Spleen (tissue), 13 donors: ENCODE measurements at places on chromosomes 3 and 15. TPM values are rescaled to one million over a fixed set of nuclear protein-coding genes. Genes with fewer than 3 reads are reported as not detected.

- no peak for DNase-seq
Observed at GRCh38 chr3:143245692-143246091, 126.1 kb downstream of the CHST2 start.

DNA sequence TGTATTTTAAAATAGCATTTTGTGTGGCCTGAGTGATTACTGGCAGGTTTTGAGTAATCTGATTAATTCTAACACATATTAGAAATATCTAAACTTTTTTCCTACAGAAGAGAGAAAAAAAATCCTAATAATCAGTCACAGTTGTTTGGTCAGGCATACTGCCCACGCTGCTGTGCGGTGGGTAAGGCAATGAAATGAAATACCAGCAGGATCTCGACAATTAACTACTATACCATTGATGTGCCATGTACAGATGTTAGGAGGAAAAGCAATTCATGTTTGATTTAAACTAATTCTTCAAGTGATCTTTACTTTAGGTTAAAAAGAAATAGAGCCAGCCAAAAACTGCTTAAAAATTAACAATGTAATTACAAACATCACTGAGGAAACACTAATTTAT lies 5.2 kb downstream of the GRAMD2A start:
- peak; percentile 14 for DNase-seq

GRCh38 chr3:123766193-123767008 lies 117.7 kb downstream of the MYLK start:
- DNase-seq = no peak

GRCh38 chr3:142973217-142974009 lies 9.9 kb upstream of the PAQR9 start:
- DNase-seq = no peak

- no peak for DNase-seq
Observed at GRCh38 chr3:10692039-10692622, 123.9 kb upstream of the SLC6A11 start.

- DNase-seq = peak; percentile 44
Observed at GRCh38 chr3:9778143-9779074, 8.7 kb upstream of the CAMK1 start.

- DNase-seq = no peak
Observed at GRCh38 chr3:167406876-167407492, 26.9 kb upstream of the ZBBX start.

DNA sequence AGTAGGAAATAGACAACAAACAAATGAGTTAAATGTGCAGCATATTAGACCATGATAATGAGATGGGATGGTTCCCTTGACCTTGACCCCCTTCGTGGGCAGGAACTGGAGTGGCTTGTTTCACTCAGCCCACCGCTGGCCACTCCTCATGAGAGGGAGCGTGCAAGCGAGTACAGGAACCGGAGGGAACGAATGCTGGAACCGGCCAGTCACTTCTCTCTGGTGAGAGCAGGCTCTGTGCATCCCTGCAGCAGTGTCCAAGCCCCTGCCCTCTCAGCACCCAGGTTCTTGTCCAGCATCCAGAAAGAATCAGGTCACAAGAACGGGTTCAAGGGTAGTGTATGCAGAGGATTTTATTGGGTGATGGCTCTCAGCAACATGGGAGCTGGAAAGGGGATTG lies 17.2 kb upstream of the IREB2 start:
- DNase-seq = no peak

DNA sequence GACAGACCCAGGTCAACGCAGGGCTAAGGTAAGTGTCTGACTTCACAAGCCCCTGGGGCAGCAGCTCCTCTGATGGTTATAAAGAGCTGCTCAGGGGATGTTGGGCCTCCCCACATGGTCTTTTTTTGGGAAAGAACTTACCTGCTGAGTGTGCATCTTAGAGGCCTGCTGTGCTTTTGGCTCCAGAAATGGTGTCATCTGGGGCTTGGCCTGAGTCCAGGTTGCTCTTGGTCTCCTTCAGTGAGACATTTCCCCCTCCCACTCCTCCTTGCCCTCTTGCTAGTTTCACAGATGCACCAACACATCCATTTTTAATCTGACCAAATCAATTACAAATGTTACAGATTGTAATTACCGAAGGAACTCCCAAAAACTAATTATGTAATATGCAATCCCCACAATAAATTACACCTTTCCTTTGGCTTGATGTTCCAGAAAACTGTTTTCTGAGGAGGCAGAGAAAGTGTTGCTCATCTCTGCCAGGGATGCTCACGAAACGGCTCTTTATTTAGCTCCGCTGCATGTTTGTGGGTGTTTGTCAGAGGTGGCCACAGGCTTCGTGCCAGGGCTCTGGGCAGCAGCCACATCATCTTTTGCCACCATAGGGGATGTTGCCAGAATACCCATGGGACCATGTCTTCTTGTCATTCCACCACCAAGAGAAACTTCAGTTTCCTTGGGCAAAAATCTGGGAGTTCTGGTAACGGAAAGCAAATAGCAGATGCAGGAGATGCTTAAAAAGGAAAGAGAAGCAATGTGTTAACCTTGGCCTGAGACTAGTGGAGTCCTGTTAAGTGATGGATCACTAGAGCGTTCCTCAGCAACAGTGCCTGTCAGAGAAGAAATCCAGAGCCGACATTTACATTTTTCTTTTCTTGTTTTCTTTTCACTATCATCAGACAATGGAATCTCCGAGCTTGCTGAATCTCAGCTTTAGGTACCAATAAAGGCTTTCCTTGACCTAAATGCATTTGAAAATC lies 799.9 kb downstream of the AGBL1 start:
- DNase-seq = no peak

GRCh38 chr3:110267304-110267845 lies 804.2 kb upstream of the NECTIN3 start:
- DNase-seq = no peak

GRCh38 chr15:22810853-22811338 lies 24.5 kb downstream of the NIPA1 start:
- DNase-seq = no peak

- no peak for DNase-seq
Observed at GRCh38 chr3:156594219-156594683, 39.3 kb upstream of the SSR3 start.

- DNase-seq = no peak
Observed at GRCh38 chr3:166752214-166752613, 627.9 kb downstream of the ZBBX start.

- no peak for DNase-seq
Observed at GRCh38 chr3:55244247-55244646, 242.9 kb downstream of the WNT5A start.

GRCh38 chr15:81105545-81105944 lies 28.5 kb upstream of the CFAP161 start:
- no peak for DNase-seq

The TUSC7 gene
- total RNA-seq = not detected

The RASGRF1 gene
- 1.3 TPM for total RNA-seq

The IL17RE gene
- total RNA-seq = 1.3 TPM

The AMIGO3 gene
- total RNA-seq = 1.6 TPM

The PLCL2 gene
- 51.9 TPM for total RNA-seq

The FANCD2OS gene
- total RNA-seq = not detected

The SPTSSB gene
- 0.79 TPM for total RNA-seq

The CCDC32 gene
- total RNA-seq = 44.5 TPM

The SPTBN5 gene
- total RNA-seq = 1.2 TPM
